ENCODE measurements at places on chromosomes 2 and 18.

GRCh38 chr2:86332654-86333053 lies 4.8 kb downstream of the REEP1 start:
- peaks cover 19% of the 10 kb centered on the region for H3K27me3 ChIP-seq
- no peak for DNase-seq
- no peak overlapping the region for H3K4me3 ChIP-seq
- no peaks in the 10 kb centered on the region for H3K36me3 ChIP-seq
- no peak overlapping the region for H3K27ac ChIP-seq
- H3K4me1 ChIP-seq, result peaks cover 11% of the 10 kb centered on the region

- H3K4me1 ChIP-seq, result no peaks in the 10 kb centered on the region
- no peaks in the 10 kb centered on the region for H3K36me3 ChIP-seq
- no peak overlapping the region for H3K4me3 ChIP-seq
- no peak overlapping the region for H3K27ac ChIP-seq
- H3K27me3 ChIP-seq, result no peaks in the 10 kb centered on the region
These were observed 270.8 kb downstream of the NYAP2 start for GRCh38 chr2:225670111-225670974.

- peaks cover 20% of the 10 kb centered on the region for H3K4me1 ChIP-seq
- no peak overlapping the region for H3K4me3 ChIP-seq
- H3K27me3 ChIP-seq, result no peaks in the 10 kb centered on the region
These were observed 213.4 kb downstream of the STK39 start for GRCh38 chr2:168033966-168034365.

DNA sequence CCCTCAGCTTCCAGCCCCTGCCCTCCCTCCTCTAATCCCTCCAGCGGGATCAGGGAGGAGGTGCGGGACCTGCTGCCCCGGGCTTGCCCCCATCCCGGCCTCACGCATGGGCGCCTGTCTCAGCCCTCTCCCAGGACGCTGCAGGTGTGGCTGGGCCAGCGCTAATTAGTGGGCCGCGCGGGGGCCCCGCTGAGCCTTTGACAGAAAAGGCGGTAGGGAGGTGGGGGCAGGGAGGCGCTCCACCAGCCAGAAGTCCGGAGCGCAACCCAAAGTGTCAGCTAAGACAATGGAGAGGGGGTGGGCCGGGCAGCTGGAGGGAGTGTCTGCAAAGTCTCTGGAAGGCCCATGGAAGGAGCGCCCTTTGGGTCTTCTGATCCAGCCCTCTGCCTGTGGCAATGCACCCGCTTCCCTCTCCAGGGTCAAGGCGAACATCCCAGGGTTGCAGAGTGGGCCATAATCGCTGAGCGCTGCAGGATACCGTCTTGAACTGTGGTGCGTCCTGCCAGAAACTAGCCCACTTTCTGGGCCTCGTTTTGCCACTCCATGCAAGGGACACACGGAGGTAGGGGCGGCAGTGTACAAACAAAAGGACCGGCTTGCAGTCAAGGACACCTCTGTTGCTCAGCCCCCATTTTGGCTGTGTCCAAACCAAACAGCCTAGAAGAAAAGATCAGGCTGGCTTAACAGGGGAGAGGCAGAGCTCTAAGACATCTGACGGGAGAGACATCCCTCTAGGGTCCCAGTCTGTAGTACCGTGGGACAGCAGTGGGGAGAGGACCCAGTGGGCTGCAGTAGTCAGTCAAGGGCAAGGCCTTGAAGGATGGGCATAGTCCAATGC lies 3.5 kb downstream of the ATP6V1B1 start:
- no peak overlapping the region for H3K27ac ChIP-seq
- peaks cover 37% of the 10 kb centered on the region for H3K27me3 ChIP-seq
- peaks cover 3% of the 10 kb centered on the region for H3K4me1 ChIP-seq
- H3K4me3 ChIP-seq, result no peak overlapping the region
- no peak for DNase-seq

GRCh38 chr2:21326152-21326551 lies 202.4 kb downstream of the TDRD15 start:
- no peak for DNase-seq
- no peaks in the 10 kb centered on the region for H3K4me1 ChIP-seq
- H3K4me3 ChIP-seq, result no peak overlapping the region

GRCh38 chr2:56410140-56410539 lies 226.3 kb downstream of the CCDC85A start:
- no peak for DNase-seq
- no peak overlapping the region for H3K27ac ChIP-seq
- no peaks in the 10 kb centered on the region for H3K36me3 ChIP-seq
- no peak overlapping the region for H3K4me3 ChIP-seq
- H3K27me3 ChIP-seq, result no peaks in the 10 kb centered on the region

DNA sequence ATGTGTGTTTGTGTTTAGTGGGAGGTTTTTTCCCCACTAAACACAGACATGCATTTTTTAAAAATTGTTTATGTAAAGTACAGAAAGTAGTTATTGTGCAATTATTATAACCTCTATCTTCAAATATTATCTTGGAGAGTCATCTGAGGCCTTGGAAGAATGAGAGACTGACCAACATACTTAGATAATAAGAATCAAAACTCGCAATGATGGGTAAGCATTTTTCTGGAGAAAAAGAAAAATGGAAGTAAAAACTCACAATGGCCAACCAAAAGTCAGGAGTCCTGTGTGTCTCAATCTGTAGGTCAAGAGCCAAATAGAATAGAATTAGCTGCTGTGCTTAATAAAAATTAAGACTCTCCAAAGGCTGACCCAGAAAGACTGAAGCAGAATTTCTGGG lies 43.0 kb downstream of the MEMO1 start:
- H3K27me3 ChIP-seq, result no peaks in the 10 kb centered on the region
- no peak overlapping the region for H3K27ac ChIP-seq
- peaks cover 16% of the 10 kb centered on the region for H3K4me1 ChIP-seq
- DNase-seq, result no peak
- no peak overlapping the region for H3K4me3 ChIP-seq
